ENCODE measurements at places on chromosomes 12 and 14.

DNA sequence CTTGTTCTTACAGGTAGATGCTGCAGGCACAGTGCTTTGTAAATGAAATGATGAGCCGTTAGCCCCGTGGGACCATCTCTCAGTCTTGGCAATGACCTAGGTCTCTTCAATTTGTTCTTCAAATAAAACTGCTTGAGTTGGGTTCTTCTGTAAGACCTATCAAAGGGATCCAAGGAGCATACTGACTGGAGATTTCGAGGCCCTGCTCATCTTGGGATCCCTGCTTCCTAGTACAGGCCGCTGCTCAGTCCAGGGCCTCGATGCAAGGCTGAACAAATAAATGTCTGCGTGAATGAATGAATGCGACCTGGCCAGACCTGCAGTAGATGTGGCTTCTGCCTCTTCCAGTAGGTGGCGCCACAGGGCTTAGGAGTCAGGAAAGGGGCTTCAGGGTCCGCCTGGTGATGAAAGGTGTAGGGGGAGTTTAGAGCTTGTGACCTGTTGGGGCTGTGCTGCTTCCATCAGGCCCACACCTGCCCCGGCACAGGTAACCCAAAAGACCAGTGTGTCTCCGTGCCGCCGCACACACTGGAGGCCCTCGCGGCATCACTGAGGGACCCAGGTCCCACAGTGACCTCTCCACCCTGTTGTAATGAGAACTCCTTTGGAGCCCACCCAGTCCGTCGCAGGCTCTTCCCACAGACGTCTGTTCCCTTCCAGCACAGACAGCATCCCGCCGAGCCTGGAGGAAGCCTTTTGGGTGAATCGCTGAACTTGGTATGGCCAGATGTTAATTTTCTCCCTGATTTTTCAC, 4.4 kb downstream of the CACNA1C start:
- DNase-seq: peak; percentile 27

- no peak for DNase-seq
These were observed 106.3 kb downstream of the PTPRO start for GRCh38 chr12:15428632-15429031.

DNA sequence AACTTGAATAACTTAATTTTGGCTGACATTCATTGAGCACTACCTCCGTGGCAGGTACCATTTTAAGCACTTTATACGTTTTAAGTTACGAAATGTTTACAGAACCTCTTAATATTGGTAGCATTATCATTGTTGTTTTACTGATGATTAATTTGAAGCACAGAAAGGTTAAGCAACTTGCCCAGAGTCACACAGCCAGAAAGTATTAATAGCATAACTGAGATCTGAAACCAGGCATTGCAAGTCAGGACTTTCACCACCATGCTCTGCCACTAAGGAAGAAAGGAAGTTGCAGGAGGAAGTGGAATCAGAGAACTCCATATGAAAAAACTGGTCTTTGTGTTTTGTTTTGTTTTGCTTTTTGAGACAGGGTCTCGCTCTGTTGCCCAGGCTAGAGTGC, 28.2 kb upstream of the BCAT1 start:
- DNase-seq: no peak

- no peak for DNase-seq
These were observed 7.0 kb downstream of the AMN start for GRCh38 chr14:102929241-102930137.

- DNase-seq: peak; percentile 9
These were observed 10.5 kb downstream of the CACNA2D4 start for GRCh38 chr12:1907652-1908611.

DNA sequence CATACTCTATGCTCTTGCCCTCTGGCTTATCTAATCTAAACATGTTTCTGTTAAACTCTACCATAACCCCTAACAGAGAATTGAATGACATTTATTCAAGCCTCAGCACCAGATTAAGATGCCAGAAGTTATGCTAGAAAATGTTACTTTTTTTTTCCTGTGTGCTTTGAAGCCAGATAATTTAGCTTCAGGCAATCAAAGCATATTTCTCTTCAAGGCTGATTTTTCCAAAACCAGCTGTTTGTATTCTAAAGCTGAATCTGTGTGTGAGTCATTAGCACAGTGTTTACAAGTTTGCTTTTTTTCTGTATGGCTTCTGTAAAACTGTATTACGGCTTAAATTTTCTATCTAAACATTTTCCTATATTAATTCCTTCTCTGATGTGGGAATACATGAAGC, 326.1 kb downstream of the FSCB start:
- DNase-seq: no peak

GRCh38 chr12:62898526-62898925, 36.4 kb downstream of the PPM1H start:
- no peak for DNase-seq

GRCh38 chr12:5988659-5989116, 43.6 kb upstream of the ANO2 start:
- peak; percentile 53 for DNase-seq

- no peak for DNase-seq
These were observed 29.7 kb downstream of the PRPF40B start for GRCh38 chr12:49652921-49653520.

DNA sequence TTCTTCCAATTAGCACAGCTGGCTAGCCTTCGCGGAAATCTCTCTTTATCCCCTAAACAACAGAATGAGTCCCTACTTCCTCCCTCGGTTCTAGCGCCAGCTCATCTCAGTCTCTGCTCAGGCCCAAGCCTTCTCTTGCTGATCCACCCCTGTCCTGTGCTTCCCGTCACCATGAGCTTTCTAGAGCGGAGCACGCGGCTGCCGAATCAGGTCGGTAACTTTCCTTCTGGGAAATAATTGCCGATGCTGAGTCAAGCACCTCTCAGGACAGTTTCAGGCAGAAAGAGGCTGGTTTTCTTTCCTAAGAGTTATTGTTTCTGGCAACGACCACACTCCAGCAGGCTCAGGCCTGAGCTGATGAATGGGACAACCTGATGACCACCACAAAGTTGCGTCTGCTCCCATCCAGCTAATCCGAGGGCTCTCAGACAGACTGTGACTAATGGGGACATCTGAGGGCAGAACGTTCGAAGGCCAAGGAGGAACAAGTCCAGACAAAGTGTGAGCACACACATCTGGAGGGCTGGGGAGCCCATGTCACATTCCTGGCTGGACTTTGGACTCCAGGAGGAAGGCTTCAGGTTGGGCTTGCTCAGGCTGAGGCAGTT, 13.6 kb upstream of the GPR68 start:
- no peak for DNase-seq

DNA sequence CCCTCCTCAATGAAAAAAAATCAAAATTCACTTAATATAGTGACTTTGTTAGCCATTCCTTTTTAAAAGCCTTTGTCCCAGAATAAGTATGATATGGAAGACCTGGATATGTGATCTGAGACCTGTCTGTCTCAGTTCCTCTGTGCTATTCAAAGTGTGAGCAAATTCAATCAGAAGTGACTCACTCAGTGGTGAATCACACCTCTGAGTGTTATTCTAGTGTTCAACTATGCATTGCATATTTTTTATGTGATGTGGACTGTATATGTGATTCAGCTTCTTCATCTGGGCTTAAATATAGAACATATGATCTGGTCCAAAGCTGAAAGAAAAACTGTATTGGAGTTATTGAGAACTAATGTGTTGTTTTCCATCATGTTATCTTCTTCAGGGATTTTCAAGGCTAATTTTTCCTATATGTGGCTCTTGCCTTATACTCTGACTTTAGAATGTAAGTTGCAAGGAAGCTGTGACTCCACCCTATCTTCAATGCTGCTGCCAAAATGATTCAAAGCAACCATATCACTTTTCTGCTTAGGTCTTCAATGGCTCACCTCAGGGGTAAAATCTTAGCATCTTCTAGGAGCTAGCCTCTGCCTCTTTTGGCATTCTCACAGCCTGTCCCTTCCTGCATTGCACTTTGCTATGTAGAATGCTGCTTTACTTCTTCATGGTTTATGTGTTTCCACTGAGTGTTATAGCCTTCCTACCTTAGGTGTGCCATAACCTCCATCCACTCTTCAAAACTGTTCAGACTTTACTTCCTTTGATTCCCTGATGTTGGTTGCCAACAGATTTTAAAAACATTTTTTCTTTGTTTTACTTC, 169.8 kb downstream of the OTOGL start:
- no peak for DNase-seq

GRCh38 chr14:31835049-31835448, 242.1 kb upstream of the ARHGAP5 start:
- DNase-seq: no peak

- DNase-seq: no peak
These were observed 10.7 kb downstream of the TBX5 start for GRCh38 chr12:114395233-114395632.

- DNase-seq: no peak
These were observed 11.5 kb upstream of the ITGA5 start for GRCh38 chr12:54430471-54431069.

DNA sequence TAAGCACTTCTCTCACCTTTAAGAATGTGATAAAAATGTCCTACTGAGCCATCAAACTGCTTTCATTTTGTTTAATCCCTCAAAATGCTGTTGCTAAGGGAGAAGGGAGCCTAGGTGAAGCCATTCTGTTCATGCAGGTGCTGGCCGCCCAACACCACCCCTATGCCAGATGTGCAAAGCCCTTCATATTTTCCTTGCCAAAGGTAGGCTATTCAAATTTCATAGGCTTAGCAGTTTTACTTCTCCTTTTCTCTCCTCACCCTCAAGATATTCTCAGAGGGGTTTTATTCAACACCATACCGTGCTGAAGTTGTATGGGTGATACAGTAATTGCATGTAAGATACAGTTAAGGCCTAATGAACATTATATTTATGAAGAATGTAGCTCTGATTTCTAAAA, 461.7 kb downstream of the GXYLT1 start:
- no peak for DNase-seq

DNA sequence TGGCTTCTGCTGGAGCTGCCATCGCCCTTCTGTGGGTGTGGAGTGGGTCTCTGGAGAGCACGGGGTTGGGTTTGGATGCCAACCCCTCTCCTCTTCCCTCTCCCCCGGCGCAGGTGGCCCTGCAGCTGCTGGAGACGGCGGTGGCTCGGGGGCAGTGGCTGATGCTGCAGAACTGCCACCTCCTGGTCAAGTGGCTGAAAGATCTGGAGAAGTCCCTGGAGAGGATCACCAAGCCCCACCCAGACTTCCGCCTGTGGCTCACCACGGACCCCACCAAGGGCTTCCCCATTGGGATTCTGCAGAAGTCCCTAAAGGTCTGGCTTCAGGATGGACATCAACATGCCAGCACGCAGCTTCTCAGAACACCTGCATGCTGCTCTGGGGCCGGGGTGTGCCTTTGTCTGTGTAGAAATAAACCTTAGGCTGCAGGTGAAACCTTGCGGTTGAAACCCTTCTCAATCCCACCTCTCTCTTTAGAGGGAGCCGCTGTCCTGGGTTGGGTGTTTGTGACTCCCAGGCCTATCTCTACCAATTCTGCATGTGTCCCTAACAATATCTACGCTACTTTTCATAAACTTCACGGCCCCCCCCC, 44.3 kb downstream of the CCDC92 start:
- DNase-seq: no peak

GRCh38 chr12:11595080-11595479, 54.4 kb upstream of the ETV6 start:
- no peak for DNase-seq

All from activated T-helper 2 cell treated with anti-CD3 and anti-CD28 coated beads, Interferon-gamma antibody, Interleukin-2, Interleukin-4, amounts not matched to agents 10 μg/mL and 5 μg/mL and 100 μg/mL, durations not matched to agents 14 hours and 24 hours and 36 hours (primary cell).